ENCODE measurements at places on chromosomes 5 and 9.

GRCh38 chr5:14600846-14601245 lies 19.3 kb downstream of the OTULINL start:
- no peak for DNase-seq

DNA sequence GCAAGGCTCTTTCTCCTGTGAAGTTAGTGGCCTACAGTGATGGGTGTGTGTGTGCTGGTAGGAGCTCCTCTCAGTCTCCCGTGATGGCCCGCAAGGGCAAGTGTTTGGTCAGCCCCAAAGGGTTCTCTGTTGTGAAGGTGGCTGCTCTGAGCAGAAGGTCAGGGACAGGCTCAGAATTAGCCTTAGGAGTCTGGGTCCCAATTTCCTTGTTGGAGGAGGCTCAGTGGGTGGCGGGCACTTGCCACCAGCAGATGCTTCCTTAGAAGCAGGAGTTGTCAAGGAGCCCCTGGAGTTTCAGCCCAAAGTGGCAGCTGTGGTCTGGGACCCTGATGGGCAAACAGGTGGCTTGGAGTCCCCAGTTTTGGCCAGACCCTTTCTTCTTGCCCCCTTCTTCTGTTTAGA lies 154.4 kb downstream of the MACROH2A1 start:
- no peak for DNase-seq

DNA sequence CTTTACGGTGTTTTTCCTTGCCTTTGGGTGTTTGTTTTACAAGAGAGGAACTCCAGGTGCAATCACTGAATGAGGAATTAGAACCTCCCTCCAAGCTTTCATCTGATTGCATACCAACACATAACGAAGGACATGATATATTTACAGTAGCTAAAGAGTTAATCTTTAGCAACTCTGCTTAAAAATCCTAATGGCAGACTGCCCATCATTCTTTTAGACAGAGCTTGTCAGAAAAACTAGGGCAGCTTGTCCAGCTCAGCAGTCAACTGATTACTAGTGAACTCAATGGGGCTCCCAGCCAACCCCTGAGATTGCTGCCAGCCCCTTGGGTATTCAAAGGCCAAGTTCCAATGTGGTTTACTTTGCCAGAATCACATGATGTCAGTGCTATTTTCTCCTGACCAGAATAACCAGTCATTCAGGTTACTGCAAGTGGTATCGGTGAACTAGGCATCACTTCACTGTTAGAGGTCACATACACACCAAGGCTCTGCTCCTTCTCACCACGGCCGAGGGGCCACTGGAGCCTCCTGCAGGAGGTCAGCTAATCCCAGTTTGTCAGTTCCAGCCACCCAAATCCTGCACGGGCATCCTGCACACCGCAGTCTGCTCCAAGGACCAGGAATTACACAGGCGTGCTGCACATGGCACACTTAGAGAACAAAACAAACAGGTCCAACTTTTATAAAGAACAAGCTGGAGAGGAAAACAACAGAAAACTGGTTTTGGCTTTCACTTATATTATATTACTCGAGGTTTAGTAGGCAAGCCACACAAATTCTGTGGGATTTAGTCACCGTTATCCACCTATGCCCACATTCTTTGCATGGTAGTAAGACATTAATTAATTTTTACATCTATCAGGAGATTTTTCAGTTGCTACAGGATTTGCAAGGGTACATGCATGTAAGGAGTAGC lies 62.5 kb downstream of the NFIB start:
- DNase-seq: no peak

DNA sequence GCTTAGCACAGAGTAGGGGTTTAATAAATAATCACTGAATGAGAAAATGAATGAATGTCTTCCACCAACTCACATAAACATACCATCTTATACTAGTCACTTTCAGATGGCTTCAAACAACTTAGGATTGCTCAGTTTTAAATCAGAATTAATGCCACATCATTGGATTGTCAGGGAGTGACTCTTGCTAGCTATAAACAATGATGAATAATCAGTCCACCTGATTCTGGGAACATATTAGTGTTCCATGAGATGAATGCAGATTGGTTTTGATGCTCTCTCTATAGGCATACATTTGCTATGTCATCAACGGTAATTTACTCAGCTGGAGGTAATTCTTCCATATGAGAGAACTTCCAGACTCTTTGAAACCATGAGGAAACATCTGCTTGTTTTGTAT lies 97.4 kb downstream of the CDH9 start:
- DNase-seq: no peak

DNA sequence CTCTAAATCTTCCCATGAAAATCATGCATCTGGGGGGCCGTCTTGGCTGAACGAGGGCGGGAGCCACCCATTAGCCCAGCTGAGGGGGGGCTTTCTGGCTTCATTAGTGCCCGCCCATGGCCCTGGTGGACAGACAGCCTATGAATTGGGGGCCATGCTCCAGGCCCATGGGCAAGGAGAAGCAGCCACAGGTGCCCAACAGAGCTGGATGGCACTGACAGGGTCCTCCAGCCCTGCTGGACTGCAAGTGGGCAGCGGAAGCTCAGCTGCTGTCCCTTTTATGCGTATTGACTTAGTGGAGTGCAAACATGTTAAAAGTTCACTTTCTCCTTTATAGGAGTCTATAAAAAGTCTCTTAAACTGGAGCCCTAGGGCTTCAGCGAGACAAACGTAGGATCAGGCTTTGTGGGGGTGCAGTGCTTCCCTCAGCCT lies 75.3 kb downstream of the MACROH2A1 start:
- DNase-seq: no peak

DNA sequence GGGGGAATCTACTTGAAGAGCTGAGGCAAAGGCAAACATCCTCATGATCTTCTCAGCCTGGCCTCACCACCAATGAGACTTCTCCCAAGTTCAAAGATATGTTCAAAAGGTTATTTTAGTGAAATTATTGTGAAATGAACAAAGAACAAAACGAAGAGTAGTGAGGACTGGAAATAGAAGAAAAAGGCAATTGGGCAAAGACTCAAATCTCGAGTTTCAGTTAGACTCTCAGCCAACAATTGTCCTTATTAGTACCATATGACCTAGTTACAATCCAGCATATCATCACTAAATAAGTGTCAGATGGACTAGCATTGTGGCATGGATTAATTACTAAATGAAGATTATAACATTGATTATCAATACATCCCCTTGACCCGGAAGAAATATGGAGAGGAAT lies 9.0 kb downstream of the ZNF474 start:
- no peak for DNase-seq

GRCh38 chr5:176675676-176676360 lies 28.5 kb downstream of the TSPAN17 start:
- no peak for DNase-seq

DNA sequence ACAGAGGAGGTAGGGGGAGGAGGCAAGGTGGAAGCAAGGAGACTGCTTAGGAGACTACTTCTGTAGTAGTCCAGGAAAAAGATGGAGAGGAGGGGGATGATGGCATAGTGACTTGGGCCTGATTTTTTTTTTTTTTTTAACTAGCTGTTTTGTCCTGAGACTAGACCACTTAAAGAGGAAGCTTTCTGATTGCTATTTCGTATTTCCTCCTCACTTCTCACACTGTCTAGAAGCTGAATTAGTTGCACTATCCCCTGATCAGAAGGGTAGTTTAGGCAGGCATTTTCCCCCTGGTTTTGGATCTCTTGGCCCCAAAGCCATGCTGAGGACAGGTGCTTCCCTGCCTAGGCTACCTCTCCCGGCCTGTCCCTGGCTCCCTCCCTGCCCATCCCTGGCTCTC lies 14.9 kb downstream of the LARP1 start:
- DNase-seq: no peak

GRCh38 chr5:17024686-17025180 lies 88.6 kb upstream of the MYO10 start:
- no peak for DNase-seq

DNA sequence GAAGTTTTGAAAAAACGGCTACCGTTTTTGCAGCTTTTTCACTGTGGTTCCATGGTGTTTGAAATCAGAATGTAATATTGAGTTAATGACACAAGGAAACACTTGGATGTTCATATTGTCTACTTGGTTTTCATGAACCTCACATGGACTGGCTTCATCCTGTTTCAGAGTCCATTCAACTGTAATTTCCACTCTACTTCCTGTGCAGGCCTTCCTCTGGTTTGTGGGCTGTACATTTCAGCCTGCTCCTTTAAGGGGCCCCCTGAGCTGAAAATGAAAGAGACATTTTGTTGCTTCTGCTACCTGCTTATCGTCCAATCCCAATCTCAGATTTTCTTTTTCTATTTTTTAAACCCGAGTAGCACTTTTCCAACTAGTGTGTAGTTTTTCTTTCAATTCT lies 41.8 kb upstream of the CDKN2B start:
- DNase-seq: no peak

DNA sequence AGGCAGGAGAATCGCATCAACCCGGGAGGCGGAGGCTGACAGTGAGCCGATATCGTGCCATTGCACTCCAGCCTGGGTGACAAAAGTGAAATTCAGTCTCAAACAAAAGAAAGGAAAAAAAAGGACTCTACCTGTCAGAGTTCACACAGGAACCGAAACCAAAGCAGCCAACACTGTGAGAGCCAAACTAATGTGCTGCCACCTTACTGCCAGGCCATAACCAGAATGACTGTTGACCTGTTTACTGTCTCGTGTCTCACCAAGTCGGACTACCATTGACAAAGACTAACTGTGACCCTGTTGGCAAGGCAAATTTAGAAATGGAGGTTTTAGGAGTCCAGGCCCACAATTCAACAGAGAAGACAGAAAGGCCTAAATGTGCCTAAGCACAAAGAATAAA lies 112.4 kb downstream of the ANXA2R start:
- no peak for DNase-seq

GRCh38 chr5:128378196-128378595 lies 159.8 kb downstream of the FBN2 start:
- DNase-seq: no peak

DNA sequence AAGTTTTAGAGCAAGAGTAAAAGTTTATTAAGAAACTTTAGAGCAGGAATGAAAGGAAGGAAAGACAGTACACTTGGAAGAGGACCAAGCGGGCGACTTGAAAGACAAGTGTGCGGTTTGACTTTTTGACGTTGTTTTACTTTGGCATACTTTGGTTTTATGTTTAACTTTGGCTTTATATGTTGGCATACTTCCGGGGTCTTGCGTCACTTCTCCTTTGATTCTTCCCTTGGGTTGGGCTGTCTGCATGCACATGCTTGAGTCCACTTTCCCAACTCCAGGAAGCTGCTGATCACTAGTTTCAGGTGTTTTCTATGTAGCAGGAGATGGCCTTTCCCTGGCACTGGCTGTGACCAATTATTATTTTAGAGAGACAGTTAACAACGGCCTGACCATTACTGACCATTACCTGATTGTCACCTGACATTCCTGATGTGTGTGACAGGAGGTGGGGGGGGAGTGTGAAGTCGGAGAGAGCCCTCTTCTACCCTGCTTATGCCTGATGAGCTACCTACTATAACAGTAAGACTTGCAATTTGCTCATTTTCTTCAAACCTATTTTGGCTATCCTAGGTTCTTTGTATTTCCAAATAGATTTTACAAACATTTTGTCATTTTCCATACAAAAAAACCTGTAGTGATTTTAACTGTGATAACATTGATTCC lies 45.5 kb downstream of the TNFSF8 start:
- DNase-seq: no peak

- DNase-seq: no peak
Observed at GRCh38 chr5:68172314-68172713, 43.2 kb upstream of the PIK3R1 start.

- no peak for DNase-seq
Observed at GRCh38 chr5:143340891-143341685, 62.4 kb downstream of the NR3C1 start.

DNA sequence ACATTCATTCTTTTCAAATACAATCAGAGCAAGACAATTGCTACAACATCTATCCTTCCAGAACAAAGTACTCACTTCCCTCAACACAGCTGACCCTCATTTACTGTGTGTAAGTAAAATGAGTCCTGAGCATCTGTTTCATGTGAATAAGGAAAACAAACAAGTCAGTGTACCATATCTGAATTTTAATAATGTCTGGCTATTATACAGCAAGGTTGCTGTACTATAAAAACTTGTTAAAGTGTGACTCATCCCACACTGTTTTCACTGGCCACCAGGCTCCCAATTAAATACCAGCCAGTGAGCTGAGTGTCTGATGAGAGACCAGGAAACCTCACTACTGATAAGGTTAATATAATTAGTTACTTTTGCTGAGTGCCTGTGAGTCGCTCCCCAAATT lies 339.8 kb downstream of the AGTPBP1 start:
- DNase-seq: no peak

- no peak for DNase-seq
Observed at GRCh38 chr5:127083711-127084110, 10.4 kb upstream of the C5orf63 start.

DNA sequence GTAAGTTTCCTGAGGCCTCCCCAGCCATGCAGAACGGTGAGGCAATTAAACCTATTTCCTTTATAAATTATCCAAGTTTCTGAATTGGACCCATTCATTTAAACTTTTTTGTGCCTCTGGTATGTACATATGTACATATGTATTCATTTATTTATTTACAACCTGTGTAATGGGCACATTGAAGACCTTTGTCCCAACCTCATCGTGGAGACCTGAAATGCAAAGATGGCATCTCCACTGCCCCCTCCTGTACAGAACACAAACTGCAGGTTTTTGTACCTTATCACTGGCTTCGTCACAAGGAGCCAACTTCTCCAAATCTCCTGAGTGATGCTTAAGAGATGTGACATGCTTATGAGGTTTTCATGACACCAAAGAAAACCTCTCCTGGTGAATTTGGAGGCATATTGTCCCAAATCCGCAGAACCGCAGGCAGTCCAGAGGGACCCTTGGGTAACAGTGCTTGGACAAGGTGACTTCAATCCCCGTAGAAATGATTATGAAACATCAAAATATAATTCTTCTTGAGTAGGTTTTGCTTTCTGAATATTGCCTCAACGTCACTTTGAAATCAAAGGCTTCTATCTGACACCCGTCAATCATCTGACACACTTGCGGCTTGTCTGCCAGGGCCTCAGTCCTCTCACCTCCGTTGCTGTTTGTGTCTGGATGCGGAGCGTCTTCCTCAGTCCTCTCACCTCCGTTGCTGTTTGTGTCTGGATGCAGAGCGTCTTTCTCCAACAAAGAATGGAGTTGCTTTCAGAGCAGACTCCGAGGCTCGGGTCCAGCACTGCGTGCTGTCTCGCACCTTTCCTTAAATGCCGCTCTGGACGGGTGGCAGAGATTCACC lies 135.0 kb upstream of the IRX4 start:
- DNase-seq: no peak

GRCh38 chr5:175275748-175276147 lies 168.2 kb downstream of the DRD1 start:
- DNase-seq: no peak

DNA sequence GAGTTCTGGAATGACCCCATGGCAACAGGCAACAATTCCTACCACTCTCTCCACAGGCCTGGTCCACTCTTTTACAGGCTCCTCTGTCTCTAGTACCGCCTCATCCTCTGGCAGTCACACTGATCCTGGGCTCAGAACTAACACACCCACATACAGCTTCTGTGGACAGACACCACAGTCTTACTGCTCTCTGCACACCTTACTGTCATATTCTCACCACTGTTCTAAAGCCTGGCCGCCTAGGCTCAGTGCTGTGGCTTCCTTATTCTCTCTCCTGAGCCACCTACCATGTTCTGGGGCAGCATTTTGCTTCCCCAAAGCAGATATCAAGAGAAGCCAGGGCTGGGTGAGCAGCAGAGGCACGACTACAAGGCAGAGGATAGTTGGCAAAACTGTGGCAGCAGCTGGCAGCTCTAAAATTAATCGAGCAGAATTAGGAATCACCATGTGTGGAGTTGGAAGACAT lies 14.8 kb downstream of the REEP5 start:
- no peak for DNase-seq
